Stimulated activated CD4-positive, alpha-beta T cell treated with anti-CD3 and anti-CD28 coated beads, Interleukin-1b, Interleukin-23, amount 100 ng/mL, for 24 hours (primary cell): ENCODE measurements at places on chromosomes 2 and 18.

GRCh38 chr2:240823449-240824336, 3.7 kb upstream of the KIF1A start:
- no peak for DNase-seq

- no peak for DNase-seq
Measured at GRCh38 chr18:80034852-80035406, 695 bp downstream of the RBFA start.

DNA sequence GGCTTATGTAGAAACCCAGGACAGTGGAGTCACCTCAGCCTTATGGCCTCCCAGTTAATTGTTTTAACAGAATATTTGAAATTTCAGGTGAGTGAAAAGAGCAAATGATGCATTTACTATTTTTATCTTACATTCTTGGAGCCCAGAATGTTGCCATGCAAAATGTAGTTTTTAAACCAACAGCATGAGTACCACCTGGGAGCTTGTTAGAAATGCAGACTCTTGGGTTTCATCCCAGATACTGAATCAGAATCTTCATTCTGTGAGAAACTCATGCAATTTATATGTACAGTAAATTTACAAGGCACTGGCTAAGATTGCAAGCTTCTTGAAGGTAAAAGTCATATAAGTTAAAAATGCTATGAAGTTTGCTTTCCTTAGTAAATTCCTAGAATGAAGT, 654.5 kb upstream of the CDH2 start:
- no peak for DNase-seq

- DNase-seq, result no peak
Measured at GRCh38 chr2:64019083-64019974, at the start of gene VPS54. TSS of gene VPS54 (minus strand) at chr2:64019428. CDS start at chr2:63983999, 35,429 bp downstream.

DNA sequence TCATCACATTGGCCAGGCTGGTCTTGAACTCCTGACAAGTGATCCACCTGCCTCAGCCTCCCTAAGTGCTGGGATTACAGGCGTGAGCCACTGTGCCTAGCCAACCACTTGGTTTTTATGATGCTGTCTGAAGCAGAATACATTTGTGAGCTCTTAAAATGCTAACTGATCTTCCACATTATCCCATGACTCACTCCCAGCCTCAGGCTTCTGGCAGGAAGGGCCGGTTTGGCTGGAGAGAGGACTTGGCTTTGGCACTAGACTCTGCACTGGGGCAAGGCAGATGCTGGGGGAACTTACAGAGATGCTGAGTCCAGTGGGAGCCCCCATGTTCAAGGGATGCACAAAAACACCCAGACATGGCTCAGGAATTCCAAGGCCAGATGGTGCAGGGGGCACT, 40.5 kb upstream of the SH3BP4 start:
- no peak for DNase-seq

- DNase-seq, result no peak
Measured at GRCh38 chr2:191189112-191189635, 38.4 kb upstream of the STAT4 start.

DNA sequence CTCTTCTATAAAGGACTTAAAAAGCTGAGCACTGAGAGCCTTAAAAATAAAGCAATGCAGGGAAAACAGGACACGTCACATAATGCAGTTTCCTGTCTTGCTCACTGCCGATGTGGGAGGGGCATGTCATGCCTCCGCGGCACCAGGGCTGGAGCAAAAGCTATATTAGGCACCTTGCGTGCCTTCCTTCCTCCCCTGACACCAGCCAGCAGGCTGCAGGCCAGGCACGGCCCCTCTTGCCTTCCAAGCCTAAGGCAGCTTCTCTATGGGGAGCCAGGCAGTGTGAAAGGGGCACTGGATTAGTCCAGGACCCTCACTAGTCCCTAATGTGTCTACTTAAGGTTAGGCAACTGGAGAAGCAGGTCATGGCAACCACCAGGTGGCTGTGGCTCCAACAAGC, 26.3 kb downstream of the MRPL35 start:
- peak; percentile 28 for DNase-seq

DNA sequence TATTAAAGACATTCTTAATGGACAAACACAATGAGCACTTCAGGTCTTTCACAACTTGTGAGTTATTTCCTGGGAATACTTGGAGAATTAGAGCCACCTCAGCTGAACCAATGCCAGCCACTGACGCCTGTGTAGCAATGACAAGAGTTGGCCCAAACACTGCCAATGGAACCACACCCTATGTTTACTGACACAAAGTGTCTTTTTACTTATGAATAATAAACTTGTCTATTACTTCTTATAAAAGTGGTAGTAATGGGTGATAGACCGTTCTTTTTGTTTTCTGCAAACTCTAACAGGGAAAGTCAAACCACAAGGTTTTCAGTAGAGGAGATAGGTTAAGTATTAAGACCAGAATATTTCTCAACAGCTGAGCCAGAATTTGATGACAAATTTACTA, 12.5 kb upstream of the CHAC2 start:
- DNase-seq, result no peak

DNA sequence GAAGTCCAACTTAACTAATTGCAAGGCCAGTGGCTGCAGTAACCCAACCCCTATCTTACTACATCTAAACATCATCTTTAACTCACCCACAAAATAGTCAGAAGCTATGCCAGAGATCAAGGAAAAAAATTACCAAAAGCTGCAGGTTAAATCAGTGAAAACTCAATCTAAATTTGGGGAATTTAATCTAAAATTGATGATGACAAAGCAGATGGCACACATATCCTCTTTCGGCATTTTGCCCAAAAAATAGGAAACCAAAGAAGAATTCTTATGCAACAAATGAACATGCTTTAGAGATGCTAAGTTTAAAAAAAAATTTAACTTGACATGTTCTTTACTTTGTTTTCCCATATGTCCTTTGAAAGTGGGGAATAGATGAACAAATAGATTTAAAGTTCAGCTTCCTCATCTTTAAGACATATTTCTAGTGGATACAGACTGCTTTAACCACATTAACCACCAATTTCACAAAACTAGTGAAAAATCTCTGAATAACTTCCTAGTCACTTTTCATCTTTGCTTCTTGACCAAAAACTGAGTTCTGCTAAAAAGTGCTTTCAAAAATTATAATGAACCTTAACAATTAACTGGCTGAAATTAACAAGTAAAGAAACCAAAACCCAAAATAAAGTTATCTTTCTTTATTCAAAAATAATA, 74.3 kb upstream of the CCDC150 start:
- no peak for DNase-seq

DNA sequence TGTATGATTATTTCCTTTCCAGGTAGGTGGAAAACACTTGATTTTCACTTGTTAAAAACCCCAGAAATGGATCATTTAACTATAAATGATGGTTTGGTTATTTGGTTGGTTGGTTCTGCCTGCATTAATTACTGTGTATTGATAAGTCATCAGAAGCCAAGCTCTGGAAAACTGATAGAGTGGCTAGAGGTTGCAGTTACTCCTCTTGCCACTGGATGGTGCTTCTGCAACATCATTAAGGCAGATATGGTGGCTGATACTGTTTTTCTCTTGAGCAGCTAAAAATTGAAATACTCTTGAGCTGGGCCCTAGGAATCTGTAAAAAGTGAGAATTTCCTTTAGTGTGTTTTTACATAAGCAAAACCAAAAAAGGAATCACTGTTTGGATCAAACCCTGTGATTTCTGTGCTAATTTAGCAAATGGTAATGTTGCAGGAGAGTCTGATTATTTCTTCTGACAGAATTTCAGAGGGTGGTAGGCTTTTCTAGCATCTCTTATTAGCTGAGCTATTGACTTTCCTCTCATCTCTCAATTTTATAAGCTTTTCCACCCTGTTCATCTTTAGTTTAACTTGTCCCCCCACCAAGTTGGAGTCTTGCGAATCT, 54.3 kb downstream of the RAB10 start:
- DNase-seq, result no peak

GRCh38 chr2:191607096-191607495, 70.8 kb upstream of the NABP1 start:
- no peak for DNase-seq

DNA sequence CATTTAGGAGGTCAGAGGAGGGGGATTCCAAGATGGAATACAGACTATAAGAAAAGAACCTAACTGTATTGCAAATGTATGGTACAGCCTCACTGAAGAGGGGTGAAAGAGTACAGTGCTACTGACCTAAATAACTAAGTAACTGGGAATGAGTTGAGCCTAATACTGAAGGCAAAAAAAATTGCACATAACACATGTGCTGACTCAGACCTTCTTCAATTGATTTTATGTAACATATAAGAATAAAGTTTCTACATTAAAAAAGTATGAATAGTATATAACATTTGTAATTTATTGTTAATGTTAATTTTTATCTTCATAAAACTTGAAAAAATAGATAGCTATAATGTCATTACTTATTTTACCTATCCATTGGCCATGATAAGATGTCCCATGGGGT, 41.7 kb downstream of the MALT1 start:
- no peak for DNase-seq

DNA sequence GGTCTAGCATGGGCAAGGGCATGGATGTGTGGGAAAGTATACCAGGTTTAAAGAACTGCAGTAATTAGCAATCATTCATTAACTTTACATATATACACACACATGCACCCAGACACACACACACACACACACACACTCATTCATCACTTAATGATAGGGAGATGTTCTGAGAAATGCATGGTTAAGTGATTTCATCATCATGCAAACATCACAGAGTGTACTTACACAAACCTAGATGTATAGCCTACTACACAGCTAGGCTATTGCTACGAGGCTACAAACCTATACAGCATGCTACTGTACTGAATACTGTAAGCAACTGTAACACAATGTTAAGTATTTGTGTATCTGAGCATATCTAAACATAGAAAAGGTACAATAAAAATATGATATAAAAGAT, 83.6 kb downstream of the COLEC12 start:
- no peak for DNase-seq

DNA sequence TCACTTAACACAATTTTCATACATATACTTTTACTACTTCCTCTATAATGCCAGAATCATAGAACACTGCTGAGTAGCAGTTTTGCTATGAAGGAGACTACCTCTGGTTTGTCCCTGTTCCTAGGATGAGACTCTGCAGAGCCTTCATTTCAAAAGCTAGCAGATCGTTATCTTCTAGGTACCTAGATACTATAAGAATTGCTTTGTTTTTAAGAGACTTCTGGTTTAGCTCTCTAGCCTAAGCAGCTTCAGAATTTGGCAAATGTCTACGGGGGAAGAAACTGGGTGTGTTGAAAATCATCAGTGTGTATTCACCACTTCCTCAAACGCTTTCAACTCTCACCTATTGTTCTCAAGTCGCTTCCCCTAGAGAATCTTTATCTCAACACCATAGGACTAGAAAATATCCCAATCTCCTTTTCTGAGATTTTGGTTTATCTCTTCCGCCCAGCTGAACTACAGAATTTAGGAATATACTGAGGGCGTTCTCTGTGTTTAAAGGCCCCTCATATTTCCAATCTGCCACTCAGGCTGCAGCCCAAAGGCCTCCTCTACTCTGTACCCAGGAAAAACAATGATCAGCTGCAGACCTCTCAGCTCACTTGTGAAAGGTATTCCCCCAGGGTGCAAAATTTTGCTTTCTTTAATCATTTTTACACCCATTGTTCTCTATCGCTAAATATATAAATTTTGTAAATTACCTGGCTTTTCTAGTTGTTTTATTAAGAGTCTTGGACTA, 28.7 kb downstream of the SMAD2 start:
- no peak for DNase-seq

GRCh38 chr18:7479756-7480155, 87.4 kb upstream of the PTPRM start:
- DNase-seq, result no peak

DNA sequence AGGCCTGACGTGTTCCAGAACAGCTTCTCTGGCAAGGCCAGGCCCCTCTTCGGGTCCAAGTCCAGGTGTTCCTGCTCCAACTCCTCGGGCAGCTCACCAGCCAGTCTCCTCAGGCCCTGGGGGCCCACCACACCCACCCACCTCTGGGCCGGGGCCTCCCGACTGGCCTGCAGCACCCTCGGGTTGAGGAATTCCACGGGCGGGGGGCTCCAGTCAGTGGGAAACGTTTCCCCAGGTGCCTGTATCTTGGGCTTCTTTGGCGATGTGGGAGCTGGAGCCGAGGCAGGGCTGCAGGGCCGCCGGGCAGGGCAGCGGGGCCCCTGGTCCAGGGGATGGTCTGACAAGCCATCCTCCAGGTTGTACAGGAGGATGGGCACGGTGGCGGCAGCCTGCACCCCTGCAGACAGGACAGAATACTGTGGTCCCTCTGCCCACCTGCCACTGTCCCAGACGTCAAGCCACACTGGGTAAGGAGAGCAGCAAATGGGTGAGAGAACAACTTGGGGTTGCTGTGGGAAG, 14.4 kb downstream of the FAM178B start:
- DNase-seq, result no peak

GRCh38 chr18:9901377-9901776, 12.4 kb upstream of the VAPA start:
- no peak for DNase-seq

GRCh38 chr2:181142514-181142913, 162.1 kb downstream of the UBE2E3 start:
- no peak for DNase-seq

DNA sequence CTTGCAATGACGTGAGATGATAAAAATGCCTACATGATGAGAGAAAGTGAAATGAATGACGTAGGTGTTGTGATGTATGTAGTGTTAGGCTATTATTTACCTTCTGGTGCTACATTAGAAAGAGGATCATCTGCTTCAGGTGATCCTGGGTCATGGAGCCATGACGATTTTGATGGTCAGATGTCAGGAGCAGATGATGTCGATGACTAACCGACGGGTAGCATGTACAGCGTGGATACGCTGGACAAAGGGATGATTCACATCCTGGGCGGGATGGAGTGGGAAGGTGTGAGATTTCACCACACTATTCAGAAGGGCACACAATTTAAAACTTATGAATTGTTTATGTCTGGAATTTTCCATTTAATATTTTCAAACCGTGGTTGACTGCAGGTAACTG, 43.5 kb upstream of the ACVR1C start:
- no peak for DNase-seq

DNA sequence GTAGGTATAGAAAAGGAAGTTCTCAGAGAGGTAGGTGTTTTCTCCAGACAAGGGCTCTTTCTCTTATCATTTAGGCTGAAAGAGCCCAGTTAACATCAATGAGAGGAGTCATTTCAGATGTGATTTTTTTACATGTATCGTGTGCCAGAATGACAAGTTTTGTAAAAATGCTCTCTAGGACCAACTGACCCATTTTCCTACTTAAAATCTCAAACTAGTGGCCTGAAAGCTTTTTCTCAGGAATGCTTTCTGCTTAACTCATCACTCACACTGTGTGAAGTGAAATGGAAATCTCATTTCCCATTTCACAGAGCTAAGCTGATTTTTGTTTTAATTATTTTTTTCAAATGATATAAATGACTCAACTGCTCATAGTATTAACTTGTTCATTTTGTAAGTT, 128.7 kb upstream of the CYP26B1 start:
- DNase-seq, result no peak
